ENCODE measurements at places on chromosomes 12 and 14. TPM values are rescaled to one million over a fixed set of nuclear protein-coding genes. Genes with fewer than 3 reads are reported as not detected.

GRCh38 chr12:51307655-51308593 lies 16.1 kb downstream of the BIN2 start:
- peak; percentile 35 for DNase-seq
- no peak overlapping the region for H3K4me3 ChIP-seq
- no peaks in the 10 kb centered on the region for H3K27me3 ChIP-seq
- no peaks in the 10 kb centered on the region for H3K36me3 ChIP-seq
- H3K27ac ChIP-seq: peak overlapping the region; percentile 15

- DNase-seq: peak; percentile 60
- H3K4me1 ChIP-seq: no peaks in the 10 kb centered on the region
- no peaks in the 10 kb centered on the region for H3K36me3 ChIP-seq
- H3K27me3 ChIP-seq: no peaks in the 10 kb centered on the region
- H3K4me3 ChIP-seq: no peak overlapping the region
These were observed 50.0 kb downstream of the SPRING1 start for GRCh38 chr12:116687888-116688287.

DNA sequence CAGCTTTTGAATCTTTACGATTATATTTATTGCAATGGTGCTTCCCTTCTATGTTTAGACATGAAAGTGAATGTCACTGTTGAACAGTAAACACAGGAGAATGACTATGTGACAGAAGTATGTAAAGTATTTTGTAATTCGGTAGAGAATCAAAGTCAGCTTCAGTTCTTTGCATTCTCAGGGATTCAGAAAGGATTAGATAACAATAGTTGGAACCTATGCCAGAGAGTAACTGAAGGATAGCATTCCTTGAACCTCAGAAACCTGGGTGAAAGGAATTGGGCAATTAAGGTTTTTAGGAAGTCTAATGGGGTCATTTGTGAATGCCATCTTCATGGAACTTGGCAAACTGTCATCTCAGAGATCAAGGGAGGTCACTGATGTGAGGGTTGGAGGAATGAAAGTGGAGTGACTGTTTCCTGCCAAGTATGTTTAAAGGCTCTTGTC lies 305.3 kb upstream of the DDHD1 start:
- peak overlapping the region; percentile 14 for H3K4me3 ChIP-seq
- peaks cover 82% of the 10 kb centered on the region for H3K4me1 ChIP-seq
- no peaks in the 10 kb centered on the region for H3K27me3 ChIP-seq
- peak overlapping the region; percentile 80 for H3K27ac ChIP-seq
- DNase-seq: peak; percentile 87

DNA sequence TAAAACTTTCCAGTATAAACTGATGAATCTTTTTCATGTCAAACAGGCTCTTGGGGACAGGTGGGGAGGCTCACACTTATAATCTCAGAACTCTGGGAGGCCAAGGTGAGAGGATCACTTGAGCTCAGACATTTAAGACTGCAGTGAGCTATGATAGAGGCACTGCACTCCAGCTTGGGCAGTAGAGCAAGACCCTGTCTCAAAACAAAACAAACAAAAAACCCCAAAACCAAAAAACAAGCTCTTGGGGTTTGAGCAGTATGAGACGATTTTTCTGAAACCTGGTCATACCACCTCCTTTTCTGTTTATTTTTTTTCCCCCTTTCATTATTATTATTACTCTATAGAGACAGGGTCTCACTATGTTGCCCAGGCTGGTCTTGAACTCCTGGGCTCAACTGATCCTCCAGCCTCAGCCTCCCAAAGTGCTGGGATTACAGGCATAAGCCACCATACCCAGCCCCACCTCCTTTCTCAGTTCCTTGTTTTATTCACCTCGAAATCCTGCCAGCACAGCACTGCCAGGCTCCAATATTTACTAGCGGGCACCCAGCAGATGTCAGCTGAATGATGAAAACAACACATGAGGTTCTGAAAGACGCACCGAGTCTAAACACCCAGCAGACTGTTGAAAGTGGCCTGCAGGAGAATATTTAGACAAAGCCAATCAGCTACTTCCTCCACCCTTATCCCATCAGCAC lies 19.5 kb upstream of the CDK17 start:
- no peak overlapping the region for H3K4me3 ChIP-seq
- H3K27me3 ChIP-seq: no peaks in the 10 kb centered on the region

PRB2 gene
- total RNA-seq: not detected

- H3K27ac ChIP-seq: no peak overlapping the region
- no peak overlapping the region for H3K4me3 ChIP-seq
- no peaks in the 10 kb centered on the region for H3K4me1 ChIP-seq
- no peak for DNase-seq
These were observed 638.8 kb upstream of the NOVA1 start for GRCh38 chr14:27236601-27237000.

DNA sequence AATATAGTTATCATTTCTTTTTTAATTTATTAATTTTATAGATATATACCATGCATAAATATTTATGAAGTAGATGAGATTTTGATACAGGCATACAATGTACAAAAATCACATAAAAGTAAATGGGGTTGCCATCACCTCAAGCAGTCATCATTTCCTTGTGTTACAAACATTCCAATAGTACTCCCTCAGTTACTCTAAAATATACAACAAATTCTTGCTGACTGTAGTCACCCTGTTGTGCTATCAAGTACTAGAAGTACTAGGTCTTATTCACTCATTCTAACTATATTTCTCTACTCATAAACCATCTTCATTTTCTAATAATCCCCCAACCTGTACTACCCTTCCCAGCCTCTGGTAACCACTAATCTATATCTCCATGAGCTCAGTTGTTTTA lies 432.6 kb upstream of the SYT1 start:
- no peak for DNase-seq
- no peaks in the 10 kb centered on the region for H3K4me1 ChIP-seq
- H3K36me3 ChIP-seq: no peaks in the 10 kb centered on the region
- H3K27ac ChIP-seq: no peak overlapping the region
- H3K27me3 ChIP-seq: no peaks in the 10 kb centered on the region

DNA sequence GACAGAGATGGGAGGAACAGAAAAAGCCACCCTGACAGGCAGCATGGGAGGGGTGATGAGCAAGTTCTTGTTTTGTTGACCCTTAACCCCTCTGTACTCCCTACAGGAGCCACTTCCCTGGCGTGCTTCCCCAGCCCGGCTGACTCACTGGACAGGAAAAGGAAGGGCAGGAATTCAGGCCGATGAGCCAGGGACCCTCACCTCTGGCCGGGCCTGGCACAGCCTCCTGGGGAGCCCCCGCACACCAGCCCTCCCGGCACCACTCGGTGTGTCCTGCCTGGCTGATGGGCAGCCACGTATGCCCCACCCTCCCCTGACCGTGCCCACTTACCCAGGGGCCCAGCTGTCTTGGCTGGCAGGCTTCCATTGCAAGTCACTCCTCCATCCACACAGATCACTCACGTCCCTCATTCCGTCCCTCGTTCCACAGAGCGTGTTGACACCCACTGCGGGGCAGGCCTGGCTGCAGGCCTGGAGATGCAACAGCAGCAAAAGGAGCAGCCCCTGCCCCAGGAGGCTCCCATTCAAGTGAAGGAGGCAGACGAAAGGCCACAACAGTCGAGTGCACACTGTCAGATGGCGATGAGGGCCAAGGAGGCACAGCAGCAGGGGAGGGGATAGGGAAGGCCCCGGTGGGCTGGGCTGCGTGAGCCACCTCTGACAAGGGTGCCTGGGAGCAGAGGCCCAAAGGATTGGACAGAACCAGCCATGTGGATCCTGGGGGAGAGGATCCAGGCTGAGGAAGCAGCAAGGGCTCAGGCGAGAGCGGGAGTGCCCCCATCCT lies 19.7 kb upstream of the CD9 start:
- peaks cover 16% of the 10 kb centered on the region for H3K4me1 ChIP-seq
- DNase-seq: peak; percentile 15
- no peaks in the 10 kb centered on the region for H3K27me3 ChIP-seq
- H3K27ac ChIP-seq: peak overlapping the region; percentile 29

DNA sequence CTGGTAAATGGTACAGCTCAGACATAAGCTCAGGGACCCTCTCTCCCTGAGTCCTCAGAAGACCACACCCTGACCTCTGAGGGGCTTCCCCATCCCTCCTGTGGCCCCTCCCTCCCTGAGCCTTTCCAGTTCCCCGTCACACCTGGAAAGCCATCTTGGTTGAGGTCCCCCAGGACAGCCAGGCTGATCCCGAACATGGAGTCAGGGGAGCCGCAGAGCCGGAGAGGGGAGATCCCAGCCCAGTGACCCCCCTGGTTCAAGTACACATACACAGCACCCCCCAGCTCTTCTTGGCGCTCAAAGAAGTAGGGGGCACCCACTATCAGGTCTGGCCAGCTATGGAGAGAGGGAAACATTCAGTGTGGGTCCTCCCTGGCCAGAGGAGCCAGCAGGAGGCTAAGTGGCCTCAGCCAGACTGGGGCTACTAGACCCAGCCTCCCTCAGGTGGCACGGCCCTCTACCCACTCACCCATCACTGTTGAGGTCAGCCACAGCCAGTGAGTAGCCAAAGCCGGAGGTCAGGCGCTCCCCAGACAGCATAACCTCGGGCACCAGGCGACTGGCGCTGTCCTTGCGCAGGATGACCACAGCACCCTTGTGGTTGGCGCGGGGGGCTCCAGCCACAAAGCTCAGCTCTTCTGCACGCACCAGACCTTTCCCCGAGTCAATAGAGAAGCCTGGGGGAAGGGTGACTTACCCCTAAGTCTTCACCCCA lies 9.3 kb downstream of the ITGA7 start:
- H3K27me3 ChIP-seq: no peaks in the 10 kb centered on the region
- H3K27ac ChIP-seq: no peak overlapping the region
- no peaks in the 10 kb centered on the region for H3K36me3 ChIP-seq
- DNase-seq: no peak
- H3K4me1 ChIP-seq: peaks cover 4% of the 10 kb centered on the region
- no peak overlapping the region for H3K4me3 ChIP-seq

ANO2 gene
- total RNA-seq: not detected

DNA sequence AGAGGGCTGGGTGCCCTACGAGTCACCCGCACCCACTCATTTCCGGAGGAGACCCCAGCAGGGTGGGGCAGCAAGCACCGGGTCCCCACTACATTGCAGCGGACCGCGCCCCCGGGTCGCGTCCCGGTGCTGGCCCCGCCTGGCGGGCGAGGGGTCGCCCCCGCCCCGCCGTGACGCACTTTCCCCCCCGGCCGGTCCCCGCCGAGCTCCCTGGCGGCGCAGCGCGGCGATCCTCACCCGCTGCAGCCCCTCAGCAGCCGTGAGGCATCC lies 106.1 kb downstream of the PRICKLE1 start:
- peak overlapping the region; percentile 29 for H3K27ac ChIP-seq
- H3K36me3 ChIP-seq: no peaks in the 10 kb centered on the region
- no peak for DNase-seq
- peak overlapping the region; percentile 68 for H3K4me3 ChIP-seq
- peaks cover 11% of the 10 kb centered on the region for H3K4me1 ChIP-seq
- no peaks in the 10 kb centered on the region for H3K27me3 ChIP-seq

DNA sequence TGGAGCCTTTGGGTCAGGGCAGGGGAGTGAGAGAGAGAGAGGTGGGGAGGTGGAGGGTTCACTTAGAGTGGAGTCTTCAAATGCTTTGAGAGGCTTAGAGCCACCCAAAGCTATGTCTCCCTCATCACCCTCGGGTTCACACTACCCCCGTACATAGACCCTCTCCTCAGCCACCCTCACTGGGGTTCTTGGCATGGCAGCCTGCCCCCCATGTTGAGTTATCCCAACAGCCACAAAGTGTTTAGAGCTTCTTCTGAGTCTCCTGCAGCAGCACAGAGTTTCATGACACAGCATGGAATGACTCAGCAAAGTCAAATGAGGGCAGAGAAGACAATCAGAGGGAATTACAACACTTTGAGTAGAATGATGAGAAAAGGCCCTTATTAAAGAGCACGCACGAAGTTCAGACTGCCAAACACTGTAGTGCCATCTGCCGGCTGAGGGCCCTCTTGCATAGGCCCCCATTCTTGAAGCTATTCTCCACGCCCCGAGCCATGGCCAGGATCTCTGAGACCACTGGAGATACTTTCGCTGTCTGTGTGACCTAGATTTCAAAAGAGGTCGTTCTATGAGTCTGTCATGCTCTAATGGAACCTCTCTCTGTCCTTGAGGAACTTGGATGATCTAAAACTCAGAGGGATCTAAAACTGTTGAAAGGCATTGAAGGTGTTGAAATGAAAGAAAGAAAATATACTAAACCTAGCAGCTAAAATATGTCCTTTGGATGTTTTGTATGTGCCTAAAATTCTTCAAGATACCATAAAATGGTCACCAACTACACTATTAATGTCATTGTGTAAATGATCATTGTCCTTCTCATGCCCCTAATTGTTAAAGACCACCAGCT lies 221.9 kb downstream of the PELI2 start:
- no peaks in the 10 kb centered on the region for H3K27me3 ChIP-seq
- no peaks in the 10 kb centered on the region for H3K36me3 ChIP-seq
- no peak overlapping the region for H3K27ac ChIP-seq

- no peaks in the 10 kb centered on the region for H3K27me3 ChIP-seq
- no peaks in the 10 kb centered on the region for H3K36me3 ChIP-seq
- H3K4me3 ChIP-seq: no peak overlapping the region
- H3K4me1 ChIP-seq: peaks cover 18% of the 10 kb centered on the region
- DNase-seq: no peak
These were observed 61.4 kb upstream of the PNMA1 start for GRCh38 chr14:73775339-73776193.

LRRK2 gene
- 0.20 TPM for total RNA-seq

PMCH gene
- not detected for total RNA-seq

LRIG3 gene
- total RNA-seq: 11.1 TPM

- no peaks in the 10 kb centered on the region for H3K4me1 ChIP-seq
- no peak overlapping the region for H3K4me3 ChIP-seq
- H3K27me3 ChIP-seq: no peaks in the 10 kb centered on the region
- no peak for DNase-seq
- no peak overlapping the region for H3K27ac ChIP-seq
These were observed 13.2 kb downstream of the AQP6 start for GRCh38 chr12:49985981-49986380.

DNA sequence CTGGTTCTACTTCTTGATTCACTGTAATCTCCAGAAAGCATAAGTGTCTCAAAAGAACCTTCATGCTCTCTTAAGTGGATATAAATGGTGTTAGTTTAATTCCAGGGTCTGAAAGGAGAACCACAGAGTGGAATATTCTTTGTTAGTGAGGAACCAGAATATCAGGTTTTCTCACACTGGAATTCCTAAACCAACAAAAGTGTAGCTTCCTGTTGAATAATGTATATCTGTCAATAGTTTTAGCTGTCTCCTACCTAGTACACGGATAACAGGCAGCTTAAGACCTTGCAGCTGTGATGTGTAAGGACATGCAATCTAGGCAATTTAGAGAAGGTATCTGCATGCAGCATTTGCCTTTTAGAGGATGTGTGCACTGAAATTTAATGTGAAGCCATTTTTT lies 24.0 kb downstream of the LRIG3 start:
- no peak for DNase-seq
- H3K4me1 ChIP-seq: no peaks in the 10 kb centered on the region
- H3K36me3 ChIP-seq: no peaks in the 10 kb centered on the region
- H3K4me3 ChIP-seq: no peak overlapping the region
